ENCODE measurements at places on chromosomes 2 and 18. TPM values are rescaled to one million over a fixed set of nuclear protein-coding genes. Genes with fewer than 3 reads are reported as not detected.

- H3K4me3 ChIP-seq, result peak overlapping the region; percentile 95
- no peak for DNase-seq
- peak overlapping the region; percentile 88 for H3K27ac ChIP-seq
- H3K4me1 ChIP-seq, result peaks cover 25% of the 10 kb centered on the region
- peaks cover 11% of the 10 kb centered on the region for H3K36me3 ChIP-seq
Observed at GRCh38 chr18:47151439-47151838, 1.1 kb upstream of the HDHD2 start.

DNA sequence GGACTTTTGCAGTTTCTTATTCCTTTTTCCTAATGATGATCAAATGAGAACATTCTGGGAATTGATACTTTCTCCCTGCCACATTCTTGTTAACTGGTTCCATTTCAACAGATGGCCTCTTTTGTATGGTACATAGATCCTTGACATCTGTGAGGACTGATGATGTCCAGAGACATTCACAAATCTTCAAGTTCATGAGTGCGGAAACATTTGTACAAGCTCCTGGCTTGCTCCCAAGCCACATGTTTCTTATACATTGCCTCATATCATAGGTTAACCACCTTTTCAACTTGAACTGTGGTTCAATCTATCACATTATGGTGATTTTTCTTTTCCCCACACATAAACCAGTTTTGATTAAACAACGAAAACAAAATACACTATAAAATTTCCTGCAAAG lies 267.3 kb downstream of the CLIP4 start:
- peaks cover 1% of the 10 kb centered on the region for H3K4me1 ChIP-seq
- H3K36me3 ChIP-seq, result no peaks in the 10 kb centered on the region
- H3K4me3 ChIP-seq, result no peak overlapping the region
- DNase-seq, result no peak
- H3K27me3 ChIP-seq, result peaks cover 28% of the 10 kb centered on the region

The CCDC93 gene
- total RNA-seq, result 37.5 TPM

GRCh38 chr18:21255211-21255610 lies 13.2 kb downstream of the GREB1L start:
- H3K27me3 ChIP-seq, result peaks cover 13% of the 10 kb centered on the region
- no peaks in the 10 kb centered on the region for H3K36me3 ChIP-seq
- H3K27ac ChIP-seq, result no peak overlapping the region
- no peak overlapping the region for H3K4me3 ChIP-seq
- no peak for DNase-seq

- no peaks in the 10 kb centered on the region for H3K36me3 ChIP-seq
- DNase-seq, result no peak
- H3K27ac ChIP-seq, result no peak overlapping the region
- H3K4me3 ChIP-seq, result peak overlapping the region; percentile 3
- H3K4me1 ChIP-seq, result peaks cover 20% of the 10 kb centered on the region
Observed at GRCh38 chr2:44943693-44944101, 2.2 kb downstream of the SIX3 start.

The EFEMP1 gene
- total RNA-seq, result not detected

DNA sequence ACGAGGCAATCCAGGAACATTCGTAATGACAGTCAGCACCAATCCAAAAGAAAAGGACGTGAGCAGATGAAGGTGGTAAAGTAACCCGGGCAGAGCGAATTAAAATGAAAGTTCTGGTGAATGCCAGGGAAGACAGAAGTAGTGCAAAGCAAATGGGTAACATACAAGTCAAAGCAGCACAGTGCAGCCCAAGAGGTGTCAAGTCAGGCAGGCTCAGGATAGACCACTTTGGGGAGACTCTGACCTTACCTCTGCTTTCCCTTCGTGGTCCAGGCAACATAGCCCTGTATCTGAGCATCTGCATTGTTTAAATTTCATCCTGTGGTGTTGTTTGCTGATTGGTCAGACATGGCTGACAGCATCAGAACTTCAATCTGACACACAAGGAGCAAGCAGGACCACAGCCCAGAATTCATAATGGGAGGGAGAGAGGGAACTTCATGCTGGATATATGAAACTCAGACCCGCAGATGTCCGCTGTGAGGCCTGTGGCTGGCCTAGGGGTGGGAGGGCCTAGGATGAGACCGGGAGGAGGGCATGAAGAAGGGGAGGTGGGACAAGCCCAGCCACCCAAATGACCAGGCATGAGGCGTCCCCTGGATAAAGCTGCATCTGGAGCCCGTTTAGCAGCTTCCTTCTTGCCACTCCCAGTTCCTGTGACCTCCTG lies 285.7 kb downstream of the TCF4 start:
- H3K27me3 ChIP-seq, result no peaks in the 10 kb centered on the region
- H3K36me3 ChIP-seq, result no peaks in the 10 kb centered on the region
- no peak overlapping the region for H3K27ac ChIP-seq

DNA sequence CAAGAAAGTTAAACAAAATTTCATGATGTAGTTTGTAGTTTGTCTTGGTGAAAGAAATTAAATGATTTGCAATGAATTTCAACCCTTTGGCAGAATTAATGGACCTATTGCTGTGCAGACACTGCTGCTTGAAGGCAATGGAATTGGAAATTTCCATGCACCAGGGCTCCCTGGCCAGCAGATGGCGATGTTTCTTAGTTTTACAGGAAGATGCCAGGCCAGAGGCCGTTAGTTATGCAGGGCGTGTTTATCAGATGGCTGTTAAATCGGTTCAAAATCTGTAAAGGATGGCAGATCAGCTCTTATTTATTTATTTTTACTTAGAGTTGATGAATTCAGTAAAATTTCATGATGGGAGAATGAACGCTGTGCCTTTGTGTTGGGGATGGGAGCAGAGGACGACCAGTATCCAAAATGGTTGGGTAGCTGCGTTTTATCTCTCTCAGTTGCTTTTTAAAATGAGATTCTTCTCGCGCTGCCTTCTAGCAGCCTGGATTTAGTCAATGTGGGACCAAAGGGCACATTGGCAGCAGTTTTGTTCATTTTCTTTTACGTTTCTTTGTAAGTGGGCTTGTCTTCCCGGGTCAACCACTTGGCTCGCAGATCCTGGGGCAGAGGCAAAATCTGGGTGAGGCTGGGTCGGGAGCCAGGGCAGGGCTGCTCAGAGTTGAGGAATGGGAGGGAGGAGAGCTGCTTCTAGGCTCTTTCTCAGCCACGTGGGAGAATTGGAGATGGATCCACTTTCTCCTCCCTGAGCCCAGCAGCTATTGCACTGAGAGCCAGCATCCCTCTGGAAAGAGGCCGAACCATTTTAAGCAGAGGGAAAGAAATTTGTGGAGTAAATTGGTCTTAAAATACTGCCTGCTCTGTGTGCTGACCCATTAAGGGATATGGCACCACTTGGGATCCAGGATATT lies 344.0 kb downstream of the PIK3C3 start:
- DNase-seq, result peak; percentile 41
- H3K36me3 ChIP-seq, result no peaks in the 10 kb centered on the region
- H3K4me3 ChIP-seq, result no peak overlapping the region
- no peak overlapping the region for H3K27ac ChIP-seq
- H3K4me1 ChIP-seq, result no peaks in the 10 kb centered on the region

DNA sequence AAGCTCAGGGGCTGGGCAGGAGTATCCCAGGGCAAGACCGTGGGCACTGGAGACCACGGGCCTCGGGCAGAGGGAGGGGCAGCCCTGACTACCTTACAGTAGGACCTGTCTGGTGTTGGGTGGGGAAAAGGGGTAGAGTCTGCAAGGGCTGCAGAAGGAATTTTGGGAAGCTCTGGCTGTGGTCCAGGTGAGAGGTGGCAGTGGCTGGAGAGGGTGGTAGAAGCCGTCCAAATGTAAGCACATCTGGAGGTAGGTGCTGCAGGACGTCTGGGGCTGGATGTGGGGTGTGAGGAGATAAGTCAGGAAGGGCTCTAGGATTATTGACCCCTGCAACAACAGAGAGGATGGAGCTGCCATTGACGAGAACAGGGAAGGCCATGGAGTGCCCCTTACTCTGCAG lies 486.7 kb downstream of the EIPR1 start:
- no peaks in the 10 kb centered on the region for H3K36me3 ChIP-seq
- no peaks in the 10 kb centered on the region for H3K4me1 ChIP-seq
- H3K27ac ChIP-seq, result no peak overlapping the region
- H3K27me3 ChIP-seq, result no peaks in the 10 kb centered on the region
- H3K4me3 ChIP-seq, result no peak overlapping the region

GRCh38 chr2:134917360-134917865 lies 1.2 kb upstream of the CCNT2 start:
- peak; percentile 36 for DNase-seq
- H3K27me3 ChIP-seq, result no peaks in the 10 kb centered on the region
- H3K27ac ChIP-seq, result peak overlapping the region; percentile 96
- H3K36me3 ChIP-seq, result peaks cover 8% of the 10 kb centered on the region
- H3K4me1 ChIP-seq, result peaks cover 11% of the 10 kb centered on the region

The CDH2 gene
- total RNA-seq, result not detected

DNA sequence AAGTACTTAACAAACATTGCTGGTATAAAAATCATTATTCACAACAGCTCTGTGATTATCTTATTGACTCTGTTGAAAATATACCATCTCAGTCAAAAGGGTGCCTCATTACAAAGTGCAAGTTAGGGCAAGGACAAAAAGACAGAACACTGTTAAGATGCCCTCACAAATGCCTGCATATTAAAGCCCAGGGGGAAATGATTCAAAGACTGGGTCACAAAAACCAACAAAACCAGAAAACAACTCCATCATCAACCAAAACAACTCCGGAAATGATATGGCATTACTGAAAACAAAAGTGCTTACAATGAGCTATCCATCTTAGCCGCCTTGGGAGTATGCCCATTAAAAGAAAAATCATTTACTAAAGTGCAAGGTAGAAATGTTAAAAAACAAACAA lies 9.9 kb downstream of the PLA2R1 start:
- DNase-seq, result no peak
- no peak overlapping the region for H3K27ac ChIP-seq
- H3K4me3 ChIP-seq, result no peak overlapping the region
- H3K27me3 ChIP-seq, result peaks cover 19% of the 10 kb centered on the region

DNA sequence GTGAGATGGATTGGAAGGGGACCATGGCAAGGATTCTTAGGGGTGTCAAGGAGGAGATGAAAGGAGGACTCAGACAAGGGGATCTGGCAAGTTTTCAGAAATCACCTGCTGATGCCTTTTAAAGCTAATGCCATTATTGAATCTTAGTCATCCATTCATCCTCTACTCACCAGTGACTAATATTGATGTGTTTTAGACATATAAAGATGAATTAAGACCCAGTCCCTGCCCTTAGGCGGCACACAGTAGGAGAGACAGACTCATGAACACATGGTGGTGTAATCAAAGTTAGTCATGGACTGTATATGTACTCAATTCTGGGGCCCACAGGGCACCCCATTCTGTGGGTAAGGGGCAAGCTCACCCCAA lies 56.5 kb upstream of the ATL2 start:
- peaks cover 2% of the 10 kb centered on the region for H3K27me3 ChIP-seq
- no peaks in the 10 kb centered on the region for H3K36me3 ChIP-seq
- H3K4me3 ChIP-seq, result no peak overlapping the region
- H3K27ac ChIP-seq, result no peak overlapping the region
- H3K4me1 ChIP-seq, result peaks cover under 1% of the 10 kb centered on the region
- no peak for DNase-seq

DNA sequence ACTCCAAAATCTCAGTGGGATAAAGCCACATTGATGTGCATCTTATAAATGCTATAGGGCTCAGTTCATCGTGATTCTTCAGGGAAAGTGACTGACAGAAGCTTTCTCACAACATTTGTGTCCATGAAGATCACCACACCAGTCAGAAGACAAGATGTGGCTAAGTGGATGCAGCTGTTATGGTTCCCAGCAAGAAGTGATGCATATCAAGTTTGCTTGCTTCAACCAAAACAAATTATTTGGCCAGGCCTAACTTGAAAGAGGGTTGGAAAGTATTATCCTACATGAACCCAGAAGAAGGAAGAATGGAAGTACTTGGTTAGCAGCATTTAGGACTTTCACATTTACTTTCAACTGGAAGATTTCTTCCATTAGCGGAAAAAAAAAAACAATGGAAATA lies 210.0 kb upstream of the ACVR2A start:
- H3K27ac ChIP-seq, result no peak overlapping the region
- no peak overlapping the region for H3K4me3 ChIP-seq
- H3K27me3 ChIP-seq, result no peaks in the 10 kb centered on the region

DNA sequence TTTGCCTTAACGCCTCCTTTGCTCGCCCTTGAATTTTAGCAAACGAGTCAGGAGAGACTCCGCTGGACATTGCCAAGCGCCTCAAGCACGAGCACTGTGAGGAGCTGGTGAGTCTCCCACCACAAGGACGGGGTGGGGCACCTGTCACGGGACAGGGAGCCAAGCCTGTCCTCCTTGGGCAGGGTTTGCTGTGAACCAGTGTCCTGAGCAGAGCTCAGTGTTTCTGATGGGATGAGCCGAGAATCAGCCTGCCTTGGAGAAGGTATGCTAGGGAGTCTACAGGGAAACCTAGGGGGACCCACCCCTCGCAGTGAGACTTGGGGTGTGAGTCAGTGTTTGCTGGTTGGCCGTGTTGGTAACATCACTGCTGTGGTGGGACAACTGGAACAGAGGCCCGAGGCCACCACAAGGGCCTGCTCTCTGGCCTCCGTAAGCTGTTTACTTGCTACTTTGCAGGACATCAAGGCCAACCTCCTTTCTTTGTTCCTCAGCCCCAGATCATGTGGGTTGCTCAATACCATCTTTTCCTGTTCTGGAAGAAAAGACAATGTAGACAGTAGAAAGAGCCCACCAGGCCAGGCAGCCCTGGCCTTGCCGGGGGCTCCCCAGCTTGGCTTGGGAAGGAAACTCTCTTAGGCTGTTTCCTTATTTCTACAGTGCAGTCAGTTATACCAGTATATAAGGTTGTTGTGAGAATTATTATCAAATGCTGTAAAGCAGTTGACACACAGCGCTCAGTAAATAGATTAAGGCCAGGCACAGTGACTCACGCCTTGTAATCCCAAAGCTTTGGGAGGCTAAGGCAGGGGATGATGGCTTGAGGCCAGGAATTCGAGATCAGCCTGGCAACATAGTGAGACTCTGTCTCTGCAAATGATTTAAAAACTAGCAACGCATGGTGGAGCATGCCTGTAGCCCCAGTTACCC lies 42.4 kb downstream of the ITGB1BP1 start:
- H3K27ac ChIP-seq, result no peak overlapping the region
- no peak overlapping the region for H3K4me3 ChIP-seq
- DNase-seq, result no peak
- peaks cover 2% of the 10 kb centered on the region for H3K4me1 ChIP-seq
- no peaks in the 10 kb centered on the region for H3K36me3 ChIP-seq

The LRRTM1 gene
- not detected for total RNA-seq

- no peaks in the 10 kb centered on the region for H3K36me3 ChIP-seq
- H3K4me1 ChIP-seq, result no peaks in the 10 kb centered on the region
- H3K27ac ChIP-seq, result no peak overlapping the region
- peaks cover 9% of the 10 kb centered on the region for H3K27me3 ChIP-seq
- no peak for DNase-seq
Observed at GRCh38 chr2:130736487-130736886, 7.6 kb downstream of the GPR148 start.

The ZNF804A gene
- 0.08 TPM for total RNA-seq

DNA sequence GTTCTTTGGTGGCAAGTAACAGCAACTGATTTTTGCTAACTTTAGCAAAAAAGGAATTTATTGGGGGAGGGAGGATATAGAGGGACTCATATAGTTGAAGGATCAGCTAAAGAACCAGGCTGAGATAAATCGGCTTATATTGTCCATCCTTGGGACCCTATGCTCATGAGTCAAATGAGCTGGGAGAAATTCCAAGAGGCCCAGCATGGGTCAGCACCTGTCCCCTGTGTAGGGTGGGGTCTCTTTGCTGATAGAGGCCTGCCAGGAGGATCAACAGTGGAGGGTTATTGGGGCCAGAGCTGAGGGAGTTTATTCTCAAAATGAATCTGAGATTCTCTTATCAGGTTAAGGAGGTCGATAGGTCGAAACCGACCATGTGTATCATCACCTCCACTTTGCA lies 97.2 kb downstream of the VAPA start:
- H3K4me1 ChIP-seq, result no peaks in the 10 kb centered on the region
- H3K27me3 ChIP-seq, result peaks cover 3% of the 10 kb centered on the region
- H3K36me3 ChIP-seq, result no peaks in the 10 kb centered on the region
- no peak overlapping the region for H3K4me3 ChIP-seq

The GPR55 gene
- total RNA-seq, result 21.5 TPM

GRCh38 chr2:152062125-152063091 lies 36.4 kb downstream of the CACNB4 start:
- no peaks in the 10 kb centered on the region for H3K36me3 ChIP-seq
- H3K27me3 ChIP-seq, result peaks cover 16% of the 10 kb centered on the region
